CD8-positive, alpha-beta memory T cell (primary cell): ENCODE measurements at places on chromosomes 2 and 18. TPM values are rescaled to one million over a fixed set of nuclear protein-coding genes. Genes with fewer than 3 reads are reported as not detected.

Gene PSMA8
- 1.7 TPM for total RNA-seq

Gene ZC3H6
- total RNA-seq, result 7.2 TPM

- no peak overlapping the region for H3K27ac ChIP-seq
- DNase-seq, result no peak
- H3K36me3 ChIP-seq, result no peaks in the 10 kb centered on the region
- no peaks in the 10 kb centered on the region for H3K27me3 ChIP-seq
- no peaks in the 10 kb centered on the region for H3K4me1 ChIP-seq
- no peak overlapping the region for H3K4me3 ChIP-seq
Measured at GRCh38 chr2:149994057-149994728, 406.6 kb upstream of the MMADHC start.

Gene C1QL2
- not detected for total RNA-seq

Gene VSNL1
- total RNA-seq, result not detected
